ENCODE measurements at places on chromosomes 7 and 10.
A peak's percentile ranks its signal among the peaks of the same experiment; 100 is the strongest.

GRCh38 chr10:34400075-34400474, 415.0 kb downstream of the PARD3 start:
- DNase-seq = no peak

GRCh38 chr7:151518105-151518946, 1.4 kb downstream of the RHEB start:
- no peak for DNase-seq

DNA sequence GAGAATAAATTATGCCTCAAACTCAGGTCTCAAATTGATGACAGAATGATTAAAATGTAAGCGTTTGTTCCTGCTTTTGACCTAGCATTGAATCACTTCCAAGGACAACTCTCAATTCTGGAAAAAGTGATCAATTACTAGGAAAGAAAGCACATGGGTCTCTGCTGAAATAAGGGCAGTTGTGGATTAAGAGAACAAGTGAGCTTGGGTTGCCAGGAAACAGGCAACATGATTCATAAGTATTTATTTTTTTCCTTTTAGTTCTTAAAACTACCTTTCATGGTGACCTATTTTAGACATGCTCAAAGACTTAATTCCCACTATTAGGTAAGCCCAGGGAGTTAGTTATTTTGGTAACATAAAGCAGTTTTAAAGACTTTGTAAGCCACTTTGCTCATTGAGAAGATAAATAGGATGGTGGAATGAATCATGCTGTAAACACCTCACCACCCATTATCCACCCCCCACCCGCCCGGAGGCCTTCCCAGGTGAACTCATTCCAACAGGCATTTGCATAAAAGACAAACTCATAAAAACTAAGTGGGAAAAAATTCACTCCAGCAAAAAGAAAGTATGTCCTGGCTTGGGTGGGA, 728.3 kb downstream of the SORCS1 start:
- no peak for DNase-seq

DNA sequence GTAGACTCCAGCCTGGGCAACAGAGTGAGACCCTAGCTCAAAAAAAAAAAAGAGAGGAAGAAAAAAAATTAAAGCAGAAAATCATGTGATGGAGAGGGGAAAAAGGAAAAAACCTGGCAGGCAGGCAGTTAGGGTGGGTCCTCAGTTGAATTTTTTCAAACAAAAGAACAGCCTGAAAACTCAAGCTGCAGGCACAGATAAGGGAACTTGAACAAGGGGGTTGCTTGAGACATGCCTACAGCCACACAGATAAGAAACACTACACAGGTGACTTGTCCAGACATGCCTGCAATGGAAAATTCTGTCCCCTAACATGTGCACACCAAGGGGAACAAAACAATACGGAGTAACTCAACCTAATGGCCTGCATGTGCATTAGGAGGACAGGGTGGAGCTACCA, 19.2 kb downstream of the VIM start:
- no peak for DNase-seq

GRCh38 chr10:13859979-13860654, 273.4 kb downstream of the PRPF18 start:
- no peak for DNase-seq

GRCh38 chr10:118392761-118393160, 50.6 kb upstream of the FAM204A start:
- DNase-seq = no peak

DNA sequence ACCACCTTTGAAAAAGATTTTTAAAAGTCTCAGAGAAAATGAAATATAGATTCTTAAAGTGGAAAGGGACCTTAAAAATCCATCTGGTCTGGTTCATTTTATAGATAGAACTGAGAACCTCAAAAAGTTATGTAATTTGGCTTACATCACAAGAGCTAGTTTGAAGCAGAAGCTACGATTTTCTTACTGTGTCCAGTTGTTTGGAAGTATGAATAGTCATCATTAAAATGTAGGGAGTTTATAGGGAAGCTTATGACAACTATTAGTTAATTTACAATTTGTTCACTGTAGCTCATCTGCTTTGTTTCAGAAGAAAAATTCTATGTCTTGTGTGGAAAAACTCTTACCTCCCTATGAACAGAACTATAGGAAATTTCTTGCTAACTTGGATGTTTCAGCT, 26.9 kb downstream of the ZEB1 start:
- DNase-seq = no peak

DNA sequence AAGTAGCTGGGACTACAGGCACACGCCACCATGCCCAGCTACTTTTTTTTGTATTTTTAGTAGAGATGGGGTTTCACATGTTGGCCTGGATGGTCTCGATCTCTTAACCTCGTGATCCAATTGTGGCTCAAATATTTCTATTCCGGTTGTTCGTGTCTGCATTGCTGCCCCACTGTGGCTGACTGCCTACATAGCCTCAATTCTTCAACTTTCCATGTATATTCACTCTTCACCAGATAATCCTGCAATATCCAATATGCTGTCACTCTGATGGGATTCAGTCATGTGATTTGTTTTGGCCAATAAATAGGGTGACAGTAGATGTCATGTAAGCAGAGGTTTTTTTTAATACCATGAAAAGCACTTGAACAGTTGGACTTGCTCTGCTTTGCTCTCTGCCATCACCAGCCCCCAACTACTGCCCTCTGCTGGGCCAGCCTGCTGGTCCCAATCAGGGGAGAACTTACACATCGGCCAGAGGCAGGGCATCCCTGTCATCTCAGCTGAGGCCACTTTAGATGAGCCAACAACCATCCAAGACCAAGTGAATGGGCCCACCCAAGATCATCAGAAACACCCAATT, 56.7 kb downstream of the NSUN6 start:
- no peak for DNase-seq

- DNase-seq = no peak
Measured at GRCh38 chr7:52584041-52584440, 451.4 kb upstream of the POM121L12 start.

GRCh38 chr7:27409776-27410175, 167.2 kb downstream of the EVX1 start:
- no peak for DNase-seq

- no peak for DNase-seq
Measured at GRCh38 chr7:50718876-50719275, 63.8 kb downstream of the GRB10 start.

- no peak for DNase-seq
Measured at GRCh38 chr7:136055266-136055665, 78.1 kb upstream of the MTPN start.

DNA sequence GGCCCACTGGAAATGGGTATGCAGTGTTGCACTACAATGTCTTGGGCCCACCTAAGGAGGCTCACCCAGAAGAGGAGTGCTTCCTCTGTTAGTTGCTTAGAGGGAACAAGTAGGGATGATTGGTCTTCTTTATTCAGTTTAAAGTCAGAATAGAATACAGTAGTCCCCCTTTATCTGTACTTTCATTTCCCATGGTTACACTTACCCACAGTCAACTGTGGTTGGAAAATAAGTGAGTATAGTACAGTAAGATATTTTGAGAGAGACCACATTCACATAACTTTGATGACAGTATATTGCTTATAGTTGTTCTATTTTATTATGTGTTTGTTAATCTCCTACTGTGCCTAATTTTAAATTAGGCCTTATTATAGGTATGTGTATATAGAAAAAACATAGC, 151.4 kb downstream of the COL28A1 start:
- no peak for DNase-seq

DNA sequence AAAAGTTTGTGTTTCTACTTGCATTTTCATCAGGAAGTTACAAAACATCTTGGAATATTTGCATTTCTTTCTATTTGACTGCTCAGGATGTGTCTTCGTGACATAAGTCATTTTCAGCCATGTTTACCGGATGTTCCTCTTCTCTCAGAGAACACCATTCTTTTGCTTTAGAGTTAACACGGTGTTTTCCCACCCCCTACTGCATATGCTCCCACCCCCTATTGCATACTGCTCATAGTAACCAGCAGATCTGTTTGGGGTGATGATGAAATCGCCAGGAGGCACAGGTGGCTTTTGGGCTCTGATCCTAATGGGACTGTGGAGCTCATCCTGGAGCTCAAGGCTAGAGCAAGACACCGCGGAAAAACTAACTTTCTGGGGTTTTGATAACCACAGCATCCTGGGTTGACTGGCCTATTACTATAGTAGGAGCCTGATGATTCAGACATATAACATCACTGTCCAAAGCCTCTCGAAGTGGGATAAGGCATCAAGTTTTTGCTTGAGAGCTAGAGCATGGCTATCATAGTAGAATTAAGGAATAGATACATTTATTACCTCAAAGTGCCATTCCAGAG, 65.1 kb upstream of the BET1 start:
- no peak for DNase-seq

DNA sequence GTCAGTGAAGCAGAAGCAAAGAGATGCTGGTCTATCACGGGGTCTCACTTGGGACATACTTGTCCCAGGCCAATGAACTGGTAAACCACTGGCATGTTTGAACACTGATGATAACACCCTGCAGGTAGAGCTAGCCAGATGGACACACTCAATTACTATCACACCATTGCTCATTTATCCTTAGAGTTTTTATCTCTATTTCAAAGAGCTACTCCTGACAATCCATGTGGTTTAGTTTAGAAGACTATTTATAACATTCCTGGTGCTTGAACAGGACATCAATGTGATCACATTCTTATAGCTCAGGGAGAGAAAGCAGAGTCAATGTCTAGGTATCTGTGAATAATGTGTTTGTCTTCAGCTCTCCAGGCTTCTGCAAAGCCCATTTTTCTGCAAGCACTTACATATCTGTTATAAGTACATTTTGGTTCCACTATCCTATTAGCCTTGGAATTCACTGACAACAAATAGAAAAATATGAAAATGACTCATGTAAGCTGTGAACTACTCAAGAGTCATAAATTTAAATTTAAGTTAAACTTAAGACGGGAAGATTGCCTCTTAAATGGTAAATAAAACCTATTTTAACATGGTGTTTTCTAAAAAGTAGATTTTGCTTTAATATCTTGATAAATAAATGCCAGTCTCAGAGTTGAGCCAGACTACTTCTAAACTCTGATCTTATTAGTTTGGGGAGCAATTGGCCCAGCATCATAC, 106.7 kb upstream of the MBL2 start:
- no peak for DNase-seq

GRCh38 chr7:158029509-158029908, 558.1 kb downstream of the PTPRN2 start:
- DNase-seq = no peak

DNA sequence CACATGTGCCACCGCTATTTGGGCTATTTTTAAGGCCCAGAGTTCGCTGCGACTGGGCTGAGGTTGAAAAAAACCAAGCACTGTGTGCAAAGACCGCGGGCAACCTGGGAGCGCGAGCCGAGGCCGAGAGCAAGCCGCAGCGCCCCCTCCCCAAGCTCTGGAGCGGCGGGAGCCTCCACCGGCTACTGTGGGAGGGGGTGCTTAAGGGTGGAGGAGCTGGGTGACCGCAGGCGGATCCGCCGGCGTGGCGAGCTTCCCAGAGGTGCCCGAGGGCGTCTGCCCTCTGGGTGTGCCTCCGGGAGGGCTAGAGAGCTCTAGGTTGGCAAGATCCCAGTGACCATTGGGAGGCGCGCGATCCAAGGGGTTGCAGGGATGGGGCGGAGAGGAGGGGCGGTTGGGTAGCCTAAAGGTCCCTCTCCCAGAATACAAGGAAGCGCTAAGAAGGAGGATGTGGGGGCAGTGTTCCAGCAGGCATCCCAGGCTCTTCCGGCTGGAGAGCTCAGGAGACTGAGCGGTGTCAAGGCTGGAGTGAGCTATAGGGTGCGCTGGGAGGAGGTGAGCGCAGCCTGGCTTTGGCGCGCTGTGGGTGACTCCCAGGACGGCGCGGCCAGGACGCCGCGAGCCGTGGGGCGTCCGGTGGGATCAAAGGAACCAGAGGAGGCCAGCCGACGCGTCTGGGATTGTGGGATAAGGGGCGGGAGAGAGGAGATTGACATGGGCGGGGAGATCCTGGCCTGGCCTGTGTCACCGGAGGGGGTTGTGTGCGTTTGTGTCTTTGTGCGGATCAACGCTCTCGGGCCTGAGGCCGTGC, 8.0 kb downstream of the DLX5 start:
- no peak for DNase-seq

GRCh38 chr10:50574305-50574704, 49.5 kb downstream of the SGMS1 start:
- DNase-seq = no peak

GRCh38 chr10:128417826-128418225, 291.6 kb upstream of the MKI67 start:
- no peak for DNase-seq

DNA sequence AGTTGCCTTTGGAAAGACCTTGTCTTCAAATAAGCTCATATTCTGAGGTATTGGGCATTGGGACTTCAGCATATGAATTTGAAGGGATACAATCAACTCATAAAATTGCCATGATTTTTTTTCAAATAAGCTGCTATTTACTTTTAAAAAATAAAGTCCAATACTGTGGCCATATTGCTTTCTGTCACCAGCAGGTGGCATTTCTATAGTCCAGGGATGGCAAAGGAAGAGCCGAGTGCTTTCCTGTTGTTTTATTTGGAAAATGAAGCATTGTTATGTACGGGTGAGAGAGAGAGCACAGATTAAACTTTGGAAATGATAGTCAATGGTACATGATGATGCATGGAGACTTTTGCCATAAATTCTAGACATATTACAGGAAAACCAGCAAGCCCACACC, 104.1 kb upstream of the DPP6 start:
- no peak for DNase-seq

- DNase-seq = no peak
Measured at GRCh38 chr10:21174715-21175495, 277.8 kb upstream of the NEBL start.

- DNase-seq = no peak
Measured at GRCh38 chr10:102628451-102628911, 15.8 kb upstream of the TRIM8 start.

DNA sequence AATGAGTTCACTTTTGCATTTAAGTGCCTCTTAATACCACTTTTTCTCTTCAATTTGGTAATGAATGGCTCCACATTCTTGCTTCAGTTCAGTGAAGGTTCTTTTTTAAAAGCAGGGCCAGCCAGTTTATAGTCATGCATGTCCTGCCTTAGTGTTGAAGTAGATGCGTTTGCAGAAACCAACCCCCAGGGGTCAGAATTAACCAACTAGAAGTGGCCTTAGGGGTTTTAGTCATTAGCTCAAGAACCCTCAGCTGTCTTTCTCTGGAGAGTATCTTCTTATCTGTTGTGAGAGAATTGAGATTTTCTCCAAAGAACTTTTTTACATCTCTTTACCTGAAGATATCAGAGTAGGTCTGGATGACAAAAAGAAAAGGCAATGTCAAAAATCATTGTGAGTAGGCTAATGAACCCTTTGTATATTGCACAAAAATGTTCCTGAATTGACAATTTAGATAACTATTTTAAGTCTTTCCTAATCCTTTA, 82.2 kb downstream of the PIK3CG start:
- DNase-seq = peak; percentile 59

DNA sequence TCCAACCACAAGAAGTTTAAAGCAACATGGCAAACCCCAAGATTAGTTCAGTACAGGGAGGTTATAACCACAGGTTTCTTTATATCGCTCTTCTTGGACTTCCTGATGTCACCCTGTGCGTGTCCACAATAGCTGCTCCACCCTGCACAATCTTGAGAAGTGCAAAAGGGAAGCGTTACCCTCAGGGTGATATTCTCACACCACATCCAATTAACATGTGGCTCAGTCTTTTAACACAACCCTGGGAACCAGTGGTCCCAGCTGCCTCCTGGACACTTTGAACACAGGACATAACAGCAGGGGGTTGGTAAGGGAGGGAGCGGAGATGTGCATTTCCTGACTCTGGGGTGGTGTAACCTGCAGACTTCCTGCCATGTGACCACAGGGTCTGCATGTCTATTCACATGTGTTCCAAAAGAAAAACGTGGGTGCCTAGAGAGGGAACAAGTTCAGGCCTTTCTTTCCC, 64.6 kb downstream of the GSAP start:
- peak; percentile 55 for DNase-seq

- DNase-seq = no peak
Measured at GRCh38 chr7:150979713-150980390, 1.7 kb upstream of the KCNH2 start.
